Dermis blood vessel endothelial cell (primary cell): ENCODE measurements at places on chromosomes 11 and 22. TPM values are rescaled to one million over a fixed set of nuclear protein-coding genes. Genes with fewer than 3 reads are reported as not detected.

RAB1B gene
- total RNA-seq, result 77.8 and 196 TPM in 2 replicates

MACROD1 gene
- total RNA-seq, result 17.5 and 29.3 TPM in 2 replicates

RIMBP3B gene
- total RNA-seq, result 0.09 and 0.34 TPM in 2 replicates

ANKRD42 gene
- total RNA-seq, result 2.3 and 3.9 TPM in 2 replicates
